ENCODE measurements at places on chromosomes 16 and 17. TPM values are rescaled to one million over a fixed set of nuclear protein-coding genes. Genes with fewer than 3 reads are reported as not detected.

- no peak for DNase-seq
Measured at GRCh38 chr17:83004791-83005380, 74.5 kb upstream of the METRNL start.

DNA sequence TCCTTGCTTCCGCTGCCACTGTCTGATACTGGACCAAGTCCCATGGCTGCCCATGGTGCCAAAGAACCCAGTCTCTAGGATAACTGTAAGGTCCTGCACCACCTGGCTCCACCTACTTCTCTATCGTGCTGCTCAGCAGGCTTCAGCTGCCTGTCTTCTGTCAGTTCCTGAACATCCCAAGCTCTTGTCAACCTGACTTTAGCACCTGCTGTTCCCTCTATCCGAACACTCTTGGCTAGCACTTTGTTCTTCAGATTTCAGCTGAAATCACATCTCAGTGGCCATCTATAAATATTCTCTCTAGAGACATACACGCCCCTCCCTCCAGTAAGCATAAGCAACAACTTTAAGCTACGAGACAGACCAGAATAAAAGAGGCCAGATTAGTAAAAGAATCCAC is 15.0 kb upstream of the TMEM101 start:
- DNase-seq = no peak

DNA sequence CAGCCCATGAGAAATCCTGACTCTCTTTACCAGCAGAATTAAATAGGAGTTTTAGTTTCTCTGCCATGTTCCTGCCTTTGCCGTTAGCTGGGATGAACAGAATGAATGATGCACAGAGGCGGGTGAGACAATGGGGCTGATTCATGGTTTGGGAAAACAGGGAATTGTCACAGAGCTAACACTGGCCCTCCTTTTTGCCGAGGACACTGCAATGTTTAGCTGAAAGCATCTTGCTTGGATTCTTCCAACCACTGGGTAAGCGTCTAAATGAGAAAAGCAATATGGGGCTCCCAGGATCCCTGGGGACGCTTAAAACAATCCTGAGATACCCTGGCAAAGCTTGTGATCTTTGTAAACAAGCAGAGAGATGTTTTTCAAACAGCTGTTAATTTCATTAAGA is 12.8 kb upstream of the PAFAH1B1 start:
- no peak for DNase-seq

DNA sequence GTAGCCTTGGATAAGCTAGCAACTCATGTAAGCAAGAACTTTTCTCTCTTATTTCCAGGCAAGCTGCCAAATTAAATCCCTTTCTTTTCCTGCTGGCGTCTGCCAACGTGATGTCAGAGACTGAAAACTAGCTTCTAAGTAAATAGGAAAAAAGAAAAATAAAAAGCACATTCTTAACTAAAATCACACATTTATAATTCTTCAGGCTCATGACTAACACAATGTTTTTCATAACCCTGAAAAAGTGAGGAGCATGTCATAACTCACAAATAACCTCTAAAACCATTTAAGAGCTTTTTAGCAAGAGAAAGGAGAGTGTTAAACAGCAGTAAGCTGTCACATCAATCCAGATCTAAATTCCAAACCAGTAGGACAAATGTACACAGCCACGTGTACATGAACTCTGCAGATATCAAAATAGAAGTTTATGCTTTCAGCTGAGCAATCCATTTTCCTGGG is 110.0 kb downstream of the N4BP1 start:
- no peak for DNase-seq

- DNase-seq = no peak
Measured at GRCh38 chr17:77958716-77959125, 218 bp downstream of the TNRC6C start.

GRCh38 chr16:50573947-50574744 is 25.9 kb downstream of the NKD1 start:
- no peak for DNase-seq

The LGALS9C gene
- total RNA-seq = 0.18 TPM

All from sciatic nerve (tissue), 2 donors.